ENCODE measurements at places on chromosomes 16 and 17. TPM values are rescaled to one million over a fixed set of nuclear protein-coding genes. Genes with fewer than 3 reads are reported as not detected.

Gene CA4
- polyA plus RNA-seq, result not detected

Gene SRP68
- 58.7 TPM for polyA plus RNA-seq

Gene MFAP4
- not detected for polyA plus RNA-seq

Gene GCGR
- polyA plus RNA-seq, result not detected

Gene LGALS9C
- polyA plus RNA-seq, result not detected

Gene SHISA6
- polyA plus RNA-seq, result not detected

Gene CDH11
- not detected for polyA plus RNA-seq
